ENCODE measurements at places on chromosomes 7 and 10. TPM values are rescaled to one million over a fixed set of nuclear protein-coding genes. Genes with fewer than 3 reads are reported as not detected.
A peak's percentile ranks its signal among the peaks of the same experiment; 100 is the strongest.

ANKRD7 gene
- polyA plus RNA-seq, result not detected

BTRC gene
- 8.4 TPM for polyA plus RNA-seq

GRCh38 chr10:106705681-106706100, 458.8 kb downstream of the SORCS1 start:
- no peak for DNase-seq

- no peak for DNase-seq
These were observed 34.2 kb downstream of the PDGFA start for GRCh38 chr7:485188-486081.

DNA sequence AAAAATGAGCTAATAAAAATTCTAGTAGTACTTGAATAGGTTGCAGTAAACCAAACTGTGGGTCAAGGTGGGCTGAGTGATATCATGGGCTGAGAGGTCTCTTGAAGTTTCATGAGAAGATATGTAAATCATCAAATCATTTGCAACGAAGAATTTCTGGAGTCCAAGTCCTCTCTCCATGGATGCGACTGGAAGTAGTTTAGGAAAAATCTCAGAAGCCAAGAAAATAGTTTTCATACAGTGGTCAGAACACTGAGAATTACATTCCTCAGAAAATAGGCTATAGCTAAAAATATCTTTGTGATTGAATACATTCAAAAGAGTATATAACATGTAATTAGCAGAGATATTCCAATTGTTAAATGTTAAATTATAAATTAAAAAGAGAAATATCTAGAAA, 3.6 kb upstream of the IFIT1 start:
- DNase-seq, result no peak

DNA sequence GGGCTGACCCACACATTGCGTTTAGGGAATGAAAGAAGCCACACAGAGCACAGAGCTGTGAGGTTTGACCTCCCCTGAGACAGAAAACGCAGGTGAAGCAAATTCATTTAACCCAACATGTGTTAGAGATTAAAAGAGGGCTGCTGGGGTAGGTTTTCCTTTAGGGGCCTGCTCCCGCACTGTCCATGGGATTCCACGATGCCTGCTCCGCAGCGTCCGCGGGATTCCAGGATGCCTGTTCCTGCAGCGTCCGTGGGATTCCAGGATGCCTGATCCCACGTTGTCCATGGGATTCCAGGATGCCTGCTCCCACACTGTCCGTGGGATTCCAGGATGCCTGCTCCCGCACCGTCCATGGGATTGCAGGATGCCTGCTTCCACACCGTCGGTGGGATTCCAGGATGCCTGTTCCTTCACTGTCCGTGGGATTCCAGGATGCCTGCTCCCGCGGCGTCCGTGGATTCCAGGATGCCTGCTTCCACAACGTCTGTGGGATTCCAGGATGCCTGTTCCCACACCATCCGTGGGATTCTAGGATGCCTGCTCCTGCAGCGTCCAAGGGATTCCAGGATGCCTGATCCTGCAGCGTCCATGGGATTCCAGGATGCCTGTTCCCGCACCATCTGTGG, 78.7 kb downstream of the VIPR2 start:
- DNase-seq, result no peak

- DNase-seq, result no peak
These were observed 757 bp downstream of the ANKIB1 start for GRCh38 chr7:92246360-92247101.

- no peak for DNase-seq
These were observed 80.7 kb upstream of the DUSP5 start for GRCh38 chr10:110416776-110417711.

DNA sequence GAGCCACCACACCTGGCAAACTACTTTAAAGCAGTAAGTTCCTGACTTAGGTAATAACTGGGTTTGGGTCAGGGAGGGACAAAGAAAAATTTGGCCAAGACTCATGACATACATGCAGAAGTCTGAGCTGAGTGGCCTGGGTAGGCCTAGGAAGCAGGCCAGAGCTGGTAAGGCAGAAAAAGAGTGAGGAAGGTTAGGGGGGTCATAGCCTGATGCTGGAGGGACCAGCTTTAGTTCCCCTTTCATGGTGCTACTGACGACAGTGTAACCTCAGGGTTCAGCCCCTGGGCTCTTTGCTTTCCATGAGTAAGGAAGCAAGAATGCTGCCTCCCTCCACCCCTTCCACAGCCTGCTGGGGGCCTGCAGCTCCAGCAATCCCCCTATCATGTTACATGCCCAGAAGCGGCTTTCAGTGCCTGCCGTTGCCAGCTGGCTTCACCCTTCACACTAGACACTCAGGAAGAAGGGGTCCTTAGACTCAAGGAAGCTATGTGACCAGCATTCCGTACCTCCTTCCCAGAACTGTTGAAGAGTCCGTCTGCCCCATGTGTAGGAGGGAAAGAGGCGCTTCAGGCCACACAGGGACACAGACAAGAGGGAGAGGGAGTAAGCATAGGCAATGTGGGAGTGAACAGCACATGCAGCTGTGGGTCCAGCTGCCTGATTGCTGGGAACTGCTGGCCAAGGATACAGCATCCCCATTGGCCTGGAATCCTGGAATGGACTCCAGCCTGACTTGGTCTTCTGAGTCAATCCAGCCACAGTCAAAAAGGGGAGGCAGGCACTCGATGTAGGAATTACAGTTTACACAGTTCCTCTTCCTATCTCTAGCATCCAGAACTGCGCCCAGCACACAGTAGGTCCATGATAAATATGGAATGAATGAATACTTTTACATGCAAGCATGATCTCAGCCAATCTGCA, 4.1 kb upstream of the PLAU start:
- no peak for DNase-seq

ZNF438 gene
- polyA plus RNA-seq, result 3.0 TPM

SORBS1 gene
- not detected for polyA plus RNA-seq

GRCh38 chr7:67866812-67867211, 870.2 kb downstream of the TYW1 start:
- DNase-seq, result no peak

GRCh38 chr7:132024290-132024689, 467.9 kb upstream of the PODXL start:
- no peak for DNase-seq

GRCh38 chr7:70426249-70426880, 705.6 kb upstream of the GALNT17 start:
- DNase-seq, result no peak

DNA sequence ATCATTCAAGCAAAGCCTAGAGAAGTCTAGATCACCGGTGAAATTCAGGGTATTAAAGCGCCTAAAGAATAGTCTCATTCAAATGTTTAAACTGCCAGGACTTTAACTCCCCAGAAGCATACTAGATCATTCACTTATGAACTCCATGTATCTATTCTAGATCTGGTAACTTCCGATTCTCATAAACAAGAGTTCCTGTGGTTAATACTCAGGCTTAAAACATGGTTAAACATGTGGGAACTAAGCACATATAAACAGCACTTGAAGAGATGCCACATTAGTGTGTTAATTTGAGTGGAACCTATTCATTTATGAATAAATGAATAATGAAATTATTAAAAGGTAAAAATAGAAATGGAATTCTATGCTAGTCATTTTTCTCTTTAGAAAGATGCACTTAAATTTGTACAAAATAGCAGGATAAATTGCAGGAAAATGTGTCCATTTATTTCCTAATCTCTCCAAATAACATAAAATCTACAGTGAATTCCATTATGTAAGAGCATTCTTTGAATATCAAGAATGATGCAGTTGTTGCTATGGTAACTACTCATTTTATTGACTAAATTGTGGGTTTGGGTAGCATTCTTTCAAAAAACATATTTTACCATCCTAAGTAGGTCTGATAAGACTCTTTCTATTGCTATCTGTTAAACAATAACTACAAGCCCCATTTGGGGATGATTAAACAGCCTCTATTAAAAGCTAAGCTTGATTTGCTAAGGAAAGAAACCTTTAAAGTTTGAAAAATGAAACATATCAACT, 147.6 kb upstream of the TMEM168 start:
- DNase-seq, result no peak

MARCHF5 gene
- 26.2 TPM for polyA plus RNA-seq

- peak; percentile 35 for DNase-seq
These were observed 113.9 kb downstream of the FAM107B start for GRCh38 chr10:14660831-14661230.

ATRNL1 gene
- polyA plus RNA-seq, result not detected

DNA sequence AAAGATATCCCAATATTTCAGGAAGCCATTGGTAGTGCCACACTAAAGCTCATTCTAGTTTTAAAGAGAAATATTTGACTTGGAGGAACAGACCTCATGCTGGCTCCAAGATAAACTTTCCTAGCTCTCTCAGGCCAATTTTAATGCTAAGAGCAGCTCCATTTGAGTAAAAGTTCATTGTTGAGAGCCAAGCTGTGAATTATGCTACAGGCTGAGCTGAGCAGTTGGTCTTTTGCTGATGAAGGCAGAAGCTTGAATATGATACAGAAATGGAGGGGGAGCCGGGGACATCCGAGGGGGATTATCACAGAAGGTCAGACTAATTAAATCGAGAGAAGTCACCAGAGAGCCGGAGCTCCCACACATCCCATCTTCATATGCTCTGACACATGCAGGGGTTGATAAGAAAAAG, 175.7 kb upstream of the AUTS2 start:
- no peak for DNase-seq

GRCh38 chr10:6396652-6397051, 183.4 kb downstream of the PRKCQ start:
- DNase-seq, result no peak
